ENCODE measurements at places on chromosomes 11 and 22.

- DNase-seq, result no peak
These were observed 13.7 kb downstream of the CHADL start for GRCh38 chr22:41226723-41227655.

GRCh38 chr11:131195661-131196517, 174.5 kb upstream of the NTM start:
- no peak for DNase-seq

GRCh38 chr11:35097814-35098455, 41.0 kb upstream of the CD44 start:
- DNase-seq, result no peak

DNA sequence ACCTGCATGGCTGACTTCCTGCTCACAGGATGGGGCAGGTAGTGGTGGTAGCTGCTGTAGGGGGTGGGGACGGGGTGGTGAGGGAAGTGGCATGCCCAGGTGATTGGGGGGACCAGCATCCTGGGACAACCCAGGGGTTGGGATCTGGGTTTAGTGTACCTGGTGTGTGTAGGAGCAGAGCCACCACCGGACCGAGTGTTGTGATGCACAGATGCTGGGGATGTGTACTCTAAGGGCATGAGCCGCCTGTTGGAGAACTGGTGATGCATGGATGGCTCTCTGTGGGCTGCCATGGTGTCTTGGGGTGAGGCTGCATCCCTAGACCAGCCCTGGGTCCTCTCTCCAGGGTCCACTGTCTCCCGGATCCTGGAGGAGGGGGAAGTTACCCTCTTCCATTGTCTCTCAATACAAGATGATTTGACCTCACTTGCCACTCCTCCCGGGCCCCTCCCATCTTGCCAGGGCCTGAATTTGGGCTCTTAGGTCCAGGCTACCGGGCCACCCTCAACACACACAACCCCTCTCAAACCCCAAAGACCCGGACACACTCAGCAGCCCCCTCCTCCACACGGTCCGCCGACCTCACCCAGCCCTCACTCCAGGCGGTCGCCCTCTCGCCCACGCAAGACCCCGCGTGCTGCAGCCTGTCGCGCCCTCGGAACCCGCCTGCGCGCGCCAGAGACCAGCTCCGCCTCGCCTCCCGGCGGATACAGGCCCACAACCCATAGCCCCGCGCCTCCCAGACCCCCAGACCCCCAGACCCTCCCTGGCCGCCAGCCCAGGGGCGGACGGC, 619 bp downstream of the LRRC75B start:
- DNase-seq, result no peak

DNA sequence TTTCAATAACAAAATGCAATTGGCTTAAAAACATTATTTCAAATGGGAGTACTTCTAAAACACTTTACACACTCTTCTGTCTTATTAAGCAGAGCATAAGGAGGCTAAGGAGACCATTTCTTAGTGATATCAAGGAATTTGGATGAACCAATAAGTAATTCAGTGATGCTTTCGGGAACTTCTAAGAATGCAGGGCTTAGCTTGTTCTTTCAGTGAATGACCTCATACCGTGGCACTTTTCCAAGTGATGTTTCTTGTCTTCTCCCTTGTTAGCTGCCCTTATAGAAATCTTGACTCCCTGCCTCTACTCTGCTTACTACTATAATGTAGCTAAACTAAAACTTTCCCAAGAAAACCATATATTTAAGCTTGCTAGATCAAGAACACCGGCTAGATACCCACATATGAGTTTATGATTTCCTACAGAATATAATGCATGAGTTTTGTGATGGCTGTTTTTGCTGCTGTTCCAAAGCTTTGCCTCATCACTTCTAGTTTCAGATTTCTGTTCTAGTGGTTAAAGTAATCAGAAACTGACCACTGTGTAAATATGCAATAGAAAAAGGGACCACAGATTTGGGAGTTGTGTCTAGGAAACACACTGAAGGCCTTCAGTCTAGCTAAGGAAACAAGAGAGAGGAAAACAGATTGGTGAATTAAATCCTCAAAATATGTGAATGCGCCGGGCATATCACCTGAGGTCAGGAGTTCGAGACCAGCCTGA, 37.5 kb upstream of the STK33 start:
- no peak for DNase-seq

DNA sequence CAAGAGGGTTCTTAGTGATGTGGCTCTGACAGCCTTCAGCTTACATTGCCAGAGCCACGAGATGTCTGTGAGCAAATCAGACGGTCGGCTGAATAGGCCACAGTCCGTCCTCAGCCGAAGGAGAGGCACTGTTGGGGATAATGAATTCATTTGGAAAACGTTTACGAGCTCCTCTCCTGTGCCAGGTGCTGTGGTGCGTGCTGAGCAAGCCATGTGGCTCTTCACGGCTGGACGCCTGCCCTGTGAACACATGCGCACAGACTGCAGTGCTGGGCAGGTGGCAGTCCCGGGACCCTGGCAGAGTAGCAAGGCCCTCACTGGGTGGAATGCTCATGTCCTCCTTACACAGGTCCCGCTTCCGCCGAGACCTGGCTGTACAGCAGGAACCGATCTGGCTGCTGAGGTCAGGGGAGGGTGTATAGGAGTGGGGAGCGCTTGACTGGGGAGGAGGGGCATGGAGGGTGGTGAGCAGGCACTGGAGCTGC, 6.8 kb downstream of the TBC1D22A start:
- DNase-seq, result no peak

DNA sequence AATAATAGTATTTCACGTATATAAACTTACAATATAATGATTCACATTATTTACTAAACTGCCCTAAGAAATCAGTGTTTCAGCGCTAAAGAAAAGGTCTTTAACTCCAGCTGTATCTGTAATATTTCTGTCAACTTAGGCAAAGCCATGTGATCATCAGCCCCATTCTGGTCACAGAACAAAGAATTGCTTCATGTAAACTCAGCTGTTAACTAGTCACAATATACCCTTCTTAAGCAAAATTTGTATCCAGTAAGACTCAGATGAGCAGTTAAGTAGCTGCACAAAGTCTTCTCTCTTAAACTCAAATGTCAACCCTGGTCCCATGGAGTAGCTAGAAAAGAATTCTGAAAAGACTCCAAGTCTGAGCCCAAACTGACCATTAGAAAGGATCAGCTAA, 26.6 kb downstream of the HPS5 start:
- no peak for DNase-seq

GRCh38 chr11:98277251-98277912, 743.4 kb upstream of the CNTN5 start:
- DNase-seq, result no peak

GRCh38 chr11:17258670-17259069, 17.9 kb upstream of the NUCB2 start:
- no peak for DNase-seq
